ENCODE measurements at places on chromosomes 5 and 9.

GRCh38 chr5:146656703-146657102 lies 140.7 kb upstream of the GPR151 start:
- no peak for DNase-seq

DNA sequence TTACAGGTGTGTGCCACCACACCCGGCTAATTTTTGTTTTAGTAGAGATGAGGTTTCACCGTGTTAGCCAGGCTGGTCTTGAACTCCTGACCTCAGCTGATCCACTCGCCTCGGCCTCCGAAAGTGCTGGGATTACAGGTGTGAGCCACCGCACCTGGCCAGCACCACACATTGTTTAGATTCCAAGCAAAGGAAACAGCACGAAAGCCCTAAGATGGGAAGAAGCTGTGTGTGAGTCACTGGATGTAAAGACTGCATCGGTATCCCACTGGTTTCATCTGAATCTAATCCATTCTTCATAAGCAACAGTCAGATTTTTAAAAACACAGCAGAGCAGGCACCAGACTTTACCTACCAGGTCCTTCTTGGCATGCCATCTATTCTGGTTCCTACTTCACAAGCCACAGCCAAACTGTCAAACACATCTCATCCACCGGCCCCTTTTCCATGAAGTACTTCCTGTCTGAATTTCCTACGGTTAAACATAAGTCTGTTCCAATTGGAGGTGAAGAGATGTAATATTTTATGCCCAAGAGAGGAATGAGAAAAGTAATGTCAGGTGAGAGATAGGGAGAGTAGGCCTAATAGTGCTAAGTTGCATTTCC lies 17.4 kb downstream of the UBTD2 start:
- no peak for DNase-seq

- no peak for DNase-seq
These were observed 22.6 kb downstream of the ASS1 start for GRCh38 chr9:130467316-130467715.

DNA sequence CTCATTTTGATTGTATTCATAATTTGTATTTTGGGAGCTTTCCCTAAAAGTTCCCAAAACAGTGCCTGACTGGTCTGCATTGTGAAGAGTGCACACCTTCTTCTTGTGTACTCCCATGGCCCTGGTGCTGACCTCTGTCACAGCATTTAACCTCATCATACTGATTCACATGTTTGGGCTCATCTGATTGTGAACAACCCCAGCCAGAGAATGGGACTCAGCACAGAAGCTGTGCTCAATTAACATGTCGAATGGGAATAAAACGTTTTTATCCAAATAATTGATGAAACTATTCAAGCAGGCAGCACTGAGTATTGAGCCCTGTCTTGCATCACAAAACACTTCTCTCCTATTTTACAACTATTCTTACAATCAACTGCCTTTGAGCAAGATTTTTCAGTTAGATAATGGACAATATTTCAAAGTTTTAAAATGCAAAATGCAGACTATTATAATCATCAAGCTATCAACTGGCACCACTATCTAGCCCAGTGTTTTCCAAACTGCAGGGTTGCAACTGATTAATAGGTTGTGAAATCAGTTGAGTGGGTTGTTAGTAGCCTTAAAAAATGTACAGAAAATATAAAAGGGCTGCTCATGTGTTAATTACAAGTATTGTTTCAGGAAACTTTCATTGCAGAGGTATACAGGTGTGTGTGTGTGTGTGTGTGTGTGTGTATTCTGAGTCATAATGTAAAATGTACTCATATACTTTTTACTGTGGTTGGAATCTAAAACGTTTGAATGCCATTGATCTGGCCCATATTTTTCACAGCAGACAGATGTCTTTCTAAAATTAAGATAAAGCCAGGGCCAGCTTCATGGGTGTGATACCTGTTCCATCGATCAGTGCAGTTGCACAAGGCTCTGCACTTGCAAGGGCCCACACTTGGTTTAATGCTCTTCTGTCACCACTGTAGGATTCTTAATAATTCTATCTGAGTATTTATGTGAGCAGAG lies 190.5 kb downstream of the PIK3R1 start:
- no peak for DNase-seq

DNA sequence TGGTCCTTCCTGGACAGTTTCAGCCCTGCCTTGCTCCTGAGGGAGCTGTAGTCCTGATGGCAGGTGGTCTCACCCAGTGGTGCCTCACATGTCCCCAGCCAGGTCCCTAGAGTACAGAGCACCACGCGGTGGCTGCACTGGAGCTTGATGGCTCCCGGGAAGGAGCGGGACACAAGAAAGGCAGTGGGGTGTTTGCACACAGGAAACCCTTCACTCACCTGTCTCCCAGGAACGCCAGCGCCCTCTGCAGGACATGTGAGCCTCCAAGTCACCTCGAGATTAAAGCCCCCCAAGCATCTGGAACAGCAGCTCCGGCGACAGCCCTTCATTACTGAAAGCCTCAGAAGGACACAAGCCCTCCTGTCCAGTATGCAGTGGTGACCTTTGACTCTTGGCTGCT lies 19.9 kb upstream of the TMEM250 start:
- DNase-seq = no peak
